Stomach (tissue), 19 donors: ENCODE measurements at places on chromosomes 5 and 9. TPM values are rescaled to one million over a fixed set of nuclear protein-coding genes. Genes with fewer than 3 reads are reported as not detected.
A peak's percentile ranks its signal among the peaks of the same experiment; 100 is the strongest.

DNA sequence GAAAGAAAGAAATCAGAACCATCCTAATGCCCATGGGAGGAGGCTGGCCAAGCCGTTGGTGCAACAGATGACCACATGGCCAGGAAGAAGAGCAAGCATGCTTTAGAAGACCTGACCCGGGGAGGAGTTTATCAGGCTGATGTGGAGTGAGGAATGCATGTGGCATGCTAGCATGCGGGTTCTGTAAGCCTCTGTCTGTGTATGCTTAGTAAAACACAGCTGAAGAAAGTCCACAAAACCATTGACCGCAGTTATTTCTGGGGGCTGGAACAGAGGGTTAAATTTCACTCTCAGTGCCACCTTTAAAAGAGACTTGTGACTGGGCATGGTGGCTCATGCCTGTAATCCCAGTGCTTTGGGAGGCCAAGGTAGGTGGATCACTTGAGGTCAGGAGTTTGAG is 19.1 kb downstream of the GFI1B start:
- no peak for DNase-seq
- H3K27me3 ChIP-seq: no peaks in the 10 kb centered on the region
- no peaks in the 10 kb centered on the region for H3K36me3 ChIP-seq
- no peak overlapping the region for H3K4me3 ChIP-seq
- H3K27ac ChIP-seq: no peak overlapping the region

- no peak overlapping the region for H3K4me3 ChIP-seq
- H3K27me3 ChIP-seq: no peaks in the 10 kb centered on the region
- no peaks in the 10 kb centered on the region for H3K36me3 ChIP-seq
These were observed 104.0 kb downstream of the EBF1 start for GRCh38 chr5:158995694-158996173.

SCGB3A2 gene
- total RNA-seq: not detected

SLC34A1 gene
- total RNA-seq: not detected

- H3K4me3 ChIP-seq: no peak overlapping the region
- H3K27me3 ChIP-seq: no peaks in the 10 kb centered on the region
- no peaks in the 10 kb centered on the region for H3K4me1 ChIP-seq
- H3K36me3 ChIP-seq: no peaks in the 10 kb centered on the region
- no peak for DNase-seq
- H3K27ac ChIP-seq: no peak overlapping the region
These were observed 137.2 kb upstream of the TAF11L2 start for GRCh38 chr5:17360879-17361278.

DNA sequence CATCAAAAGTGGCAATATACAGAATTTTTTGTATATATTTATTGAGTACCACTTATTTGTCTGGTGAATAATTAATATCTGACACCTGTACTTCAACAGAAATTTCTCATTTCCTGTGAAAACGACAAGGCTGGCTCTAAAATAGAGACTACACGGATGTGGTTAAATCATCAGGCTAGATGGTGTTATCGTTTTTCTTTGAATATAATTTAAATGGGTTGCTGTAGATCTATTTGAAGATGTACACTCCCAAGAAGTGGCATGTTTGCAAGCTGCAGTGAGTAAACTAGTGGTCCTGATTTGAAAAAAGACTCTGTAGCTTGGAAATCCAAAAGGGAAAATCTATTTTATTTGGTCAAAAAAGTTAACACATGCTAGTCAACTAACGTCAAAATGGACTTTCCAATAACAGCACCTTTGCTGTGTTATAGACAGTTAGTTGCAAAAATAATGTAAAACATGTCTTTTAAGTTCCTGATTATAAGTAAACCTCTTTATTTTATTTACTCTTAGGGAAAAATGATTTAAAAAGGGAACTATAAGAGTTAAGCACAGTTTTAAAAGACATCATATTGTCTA is 13.8 kb downstream of the ST8SIA4 start:
- H3K36me3 ChIP-seq: no peaks in the 10 kb centered on the region
- H3K4me3 ChIP-seq: no peak overlapping the region
- no peak for DNase-seq

GRCh38 chr5:124590686-124591085 is 155.8 kb downstream of the ZNF608 start:
- no peak overlapping the region for H3K4me3 ChIP-seq
- no peaks in the 10 kb centered on the region for H3K36me3 ChIP-seq
- no peak for DNase-seq
- H3K27ac ChIP-seq: no peak overlapping the region

PCDHA9 gene
- 0.45 TPM for total RNA-seq

CDH9 gene
- total RNA-seq: not detected

IL33 gene
- 25.9 TPM for total RNA-seq

DNA sequence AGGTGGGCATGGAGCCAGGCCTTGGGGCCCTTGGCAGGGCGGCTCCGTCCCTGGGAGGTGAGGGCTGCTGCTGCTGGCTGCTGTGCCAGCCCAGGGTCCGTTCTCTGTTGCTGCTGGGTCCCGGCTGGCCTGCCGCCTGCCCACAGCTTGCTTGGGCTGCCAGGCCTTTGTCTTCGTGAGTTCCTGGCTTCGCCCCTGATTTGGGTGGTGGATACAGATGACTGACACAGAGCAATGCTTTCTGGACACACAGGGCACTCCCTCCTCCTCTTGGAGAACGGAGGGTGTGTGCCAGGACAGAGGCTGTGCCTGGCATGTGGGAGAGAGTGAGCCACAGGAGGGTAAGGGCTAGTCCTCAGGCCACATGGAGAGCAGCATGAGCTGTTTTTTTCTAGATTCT is 166.1 kb downstream of the MACROH2A1 start:
- no peak overlapping the region for H3K27ac ChIP-seq
- H3K27me3 ChIP-seq: no peaks in the 10 kb centered on the region
- H3K4me1 ChIP-seq: peaks cover 59% of the 10 kb centered on the region
- H3K36me3 ChIP-seq: no peaks in the 10 kb centered on the region

GRCh38 chr9:128097543-128098296 is 29.7 kb downstream of the SLC25A25 start:
- no peak for DNase-seq
- peaks cover 81% of the 10 kb centered on the region for H3K4me1 ChIP-seq
- H3K36me3 ChIP-seq: peaks cover 21% of the 10 kb centered on the region
- H3K27me3 ChIP-seq: no peaks in the 10 kb centered on the region
- peak overlapping the region; percentile 50 for H3K4me3 ChIP-seq

DNA sequence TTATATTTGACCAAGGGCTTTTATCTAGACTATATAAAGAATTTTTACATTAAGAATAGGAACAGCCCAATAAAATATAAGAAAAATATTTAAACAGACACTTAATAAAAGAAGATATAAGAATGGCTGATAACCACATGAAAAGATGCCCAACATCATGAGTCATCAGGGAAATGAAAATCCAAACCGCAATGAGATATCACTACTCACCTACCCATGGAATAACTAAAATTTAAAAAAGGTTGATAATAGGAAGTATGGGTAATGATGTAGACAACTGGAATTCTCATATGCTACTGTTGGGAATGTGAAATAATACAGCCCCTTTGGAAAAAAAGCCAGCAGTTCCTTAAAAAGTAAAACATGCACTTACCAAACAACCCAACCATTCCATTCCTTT is 206.9 kb upstream of the PCSK5 start:
- no peak overlapping the region for H3K4me3 ChIP-seq
- no peak overlapping the region for H3K27ac ChIP-seq
- H3K27me3 ChIP-seq: no peaks in the 10 kb centered on the region
- H3K4me1 ChIP-seq: no peaks in the 10 kb centered on the region
- H3K36me3 ChIP-seq: no peaks in the 10 kb centered on the region

DNA sequence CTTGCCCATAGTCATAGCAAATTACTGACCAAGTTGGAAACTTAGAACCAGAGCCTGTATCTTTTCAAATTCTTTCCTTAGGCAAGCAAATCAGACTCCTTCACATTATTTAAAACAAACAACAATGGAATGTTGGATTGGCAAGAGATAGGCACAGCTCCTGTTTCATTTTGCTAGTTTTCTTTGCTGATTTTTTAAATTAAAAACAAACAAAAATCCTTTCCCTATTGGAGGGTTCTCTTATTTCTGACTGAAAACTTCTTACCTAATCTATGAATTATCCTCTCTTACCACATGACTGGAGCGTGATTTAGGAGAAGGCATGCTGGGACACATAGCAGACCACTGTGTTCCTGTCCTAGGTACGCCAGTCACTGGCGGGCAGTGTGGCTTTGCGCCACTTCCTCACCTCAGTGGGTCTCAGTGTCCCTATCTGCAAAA is 63.0 kb downstream of the TTC39B start:
- H3K27me3 ChIP-seq: no peaks in the 10 kb centered on the region
- H3K4me3 ChIP-seq: no peak overlapping the region
- DNase-seq: no peak
- H3K36me3 ChIP-seq: no peaks in the 10 kb centered on the region
- peaks cover 39% of the 10 kb centered on the region for H3K4me1 ChIP-seq

PDE6A gene
- not detected for total RNA-seq

C9orf40 gene
- not detected for total RNA-seq

C9orf153 gene
- total RNA-seq: not detected

- H3K27ac ChIP-seq: no peak overlapping the region
- no peak overlapping the region for H3K4me3 ChIP-seq
- H3K36me3 ChIP-seq: no peaks in the 10 kb centered on the region
- DNase-seq: no peak
These were observed 14.8 kb upstream of the CLPTM1L start for GRCh38 chr5:1359713-1360112.

TAS2R1 gene
- not detected for total RNA-seq

DNA sequence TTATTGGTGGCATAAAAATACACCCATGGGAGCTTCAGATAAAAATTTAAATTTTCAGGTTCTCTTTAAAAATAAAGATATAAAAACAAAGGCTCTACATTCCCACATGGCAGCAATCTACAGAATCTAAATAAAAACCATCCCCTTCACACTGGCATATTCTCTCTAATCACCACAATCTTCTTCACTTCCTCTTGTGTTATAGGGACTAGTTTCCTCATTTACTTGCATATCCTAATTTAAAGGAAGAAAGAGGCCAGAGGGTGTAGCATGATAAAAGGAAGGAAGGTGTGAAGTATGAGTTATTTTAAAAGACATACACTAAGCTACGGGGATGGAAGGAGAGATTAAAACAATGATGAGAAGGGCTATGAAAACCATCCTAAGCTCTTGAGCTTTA is 390.5 kb downstream of the ZNF608 start:
- no peak for DNase-seq
- no peak overlapping the region for H3K27ac ChIP-seq
- H3K27me3 ChIP-seq: no peaks in the 10 kb centered on the region
- H3K36me3 ChIP-seq: no peaks in the 10 kb centered on the region

GRCh38 chr9:76218117-76218885 is 175.9 kb downstream of the RFK start:
- H3K27ac ChIP-seq: no peak overlapping the region
- no peaks in the 10 kb centered on the region for H3K4me1 ChIP-seq
- no peak for DNase-seq
- H3K36me3 ChIP-seq: no peaks in the 10 kb centered on the region
- no peaks in the 10 kb centered on the region for H3K27me3 ChIP-seq

GRCh38 chr9:34773955-34774354 is 64.0 kb upstream of the CCL21 start:
- no peaks in the 10 kb centered on the region for H3K27me3 ChIP-seq
- DNase-seq: no peak
- no peaks in the 10 kb centered on the region for H3K4me1 ChIP-seq
- no peak overlapping the region for H3K27ac ChIP-seq
- H3K4me3 ChIP-seq: no peak overlapping the region

DNA sequence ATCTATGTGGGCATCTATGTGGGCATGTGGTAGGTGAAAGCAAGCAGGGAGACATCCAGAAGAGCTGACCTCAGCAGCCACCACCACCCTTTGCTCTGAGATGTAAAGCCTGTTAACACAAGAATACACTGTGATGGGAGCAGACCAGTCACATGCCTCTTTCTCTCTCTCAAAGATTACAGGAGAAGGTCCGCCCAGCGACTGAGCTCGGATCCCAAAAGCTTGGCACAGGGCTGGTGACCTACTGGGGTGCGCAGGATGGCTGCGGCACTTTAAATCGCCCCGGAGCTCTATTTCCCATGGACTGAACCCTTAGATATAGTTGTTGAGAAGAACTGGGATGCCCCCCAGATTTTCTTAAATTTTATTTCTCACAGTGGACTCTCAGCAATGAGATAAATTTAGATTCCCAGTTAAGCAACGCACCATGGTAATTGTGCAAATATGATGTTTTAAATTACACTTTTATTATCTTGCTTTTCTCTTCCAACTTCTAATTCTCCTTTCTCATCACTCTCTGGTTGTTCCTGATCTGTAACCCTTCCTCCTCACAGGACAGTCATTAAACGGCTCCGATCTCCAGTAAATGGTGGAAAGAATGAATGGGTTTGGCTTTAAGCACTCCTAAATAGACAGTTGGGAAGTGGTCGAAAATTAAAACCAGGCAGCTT is 37.7 kb upstream of the ICE1 start:
- H3K27ac ChIP-seq: no peak overlapping the region
- DNase-seq: no peak
- no peaks in the 10 kb centered on the region for H3K36me3 ChIP-seq
- no peak overlapping the region for H3K4me3 ChIP-seq

GMCL2 gene
- total RNA-seq: not detected

DNA sequence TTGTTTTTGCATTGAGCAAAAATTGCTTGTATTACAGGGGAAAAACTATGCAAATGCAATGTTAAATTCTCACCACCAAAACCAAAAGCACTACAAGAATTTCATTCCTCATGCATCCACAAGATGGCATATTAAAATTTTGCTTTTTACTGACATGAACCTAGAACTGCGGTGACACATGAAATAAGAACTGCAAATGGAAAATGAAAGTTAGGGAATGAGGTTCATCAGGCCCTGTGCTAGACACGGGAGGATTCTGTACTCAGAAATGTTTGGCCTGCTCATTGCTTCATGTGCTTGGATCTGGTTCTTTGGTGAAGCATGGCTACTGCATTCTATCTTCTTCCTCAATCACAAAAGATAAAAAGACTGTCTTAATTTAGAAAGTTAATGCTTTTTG is 9.1 kb upstream of the RFK start:
- H3K4me3 ChIP-seq: no peak overlapping the region
- H3K4me1 ChIP-seq: peaks cover 13% of the 10 kb centered on the region
- DNase-seq: no peak

BARHL1 gene
- total RNA-seq: not detected

DNA sequence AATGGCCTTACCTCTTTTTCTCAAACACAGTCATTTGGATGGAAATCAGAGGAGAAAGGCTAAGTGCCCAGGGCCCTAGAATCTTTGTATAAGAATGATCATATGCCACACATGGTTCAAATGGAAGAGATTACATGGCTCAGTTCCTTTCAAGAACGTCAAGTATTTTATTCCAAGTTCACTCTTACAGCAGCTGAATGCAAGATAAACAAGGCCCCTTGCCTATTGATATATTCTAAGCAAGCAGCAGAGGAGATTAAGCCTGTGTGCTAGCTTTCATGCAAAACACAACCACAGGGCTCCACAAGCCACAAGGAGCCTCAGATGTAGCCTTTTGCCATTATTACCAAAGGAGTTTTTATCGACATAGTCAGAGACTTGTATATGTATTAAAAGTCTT is 55.3 kb upstream of the SLCO6A1 start:
- H3K36me3 ChIP-seq: no peaks in the 10 kb centered on the region

LTC4S gene
- total RNA-seq: 9.6 TPM
